ENCODE measurements at places on chromosomes 7 and 10.
A peak's percentile ranks its signal among the peaks of the same experiment; 100 is the strongest.

DNA sequence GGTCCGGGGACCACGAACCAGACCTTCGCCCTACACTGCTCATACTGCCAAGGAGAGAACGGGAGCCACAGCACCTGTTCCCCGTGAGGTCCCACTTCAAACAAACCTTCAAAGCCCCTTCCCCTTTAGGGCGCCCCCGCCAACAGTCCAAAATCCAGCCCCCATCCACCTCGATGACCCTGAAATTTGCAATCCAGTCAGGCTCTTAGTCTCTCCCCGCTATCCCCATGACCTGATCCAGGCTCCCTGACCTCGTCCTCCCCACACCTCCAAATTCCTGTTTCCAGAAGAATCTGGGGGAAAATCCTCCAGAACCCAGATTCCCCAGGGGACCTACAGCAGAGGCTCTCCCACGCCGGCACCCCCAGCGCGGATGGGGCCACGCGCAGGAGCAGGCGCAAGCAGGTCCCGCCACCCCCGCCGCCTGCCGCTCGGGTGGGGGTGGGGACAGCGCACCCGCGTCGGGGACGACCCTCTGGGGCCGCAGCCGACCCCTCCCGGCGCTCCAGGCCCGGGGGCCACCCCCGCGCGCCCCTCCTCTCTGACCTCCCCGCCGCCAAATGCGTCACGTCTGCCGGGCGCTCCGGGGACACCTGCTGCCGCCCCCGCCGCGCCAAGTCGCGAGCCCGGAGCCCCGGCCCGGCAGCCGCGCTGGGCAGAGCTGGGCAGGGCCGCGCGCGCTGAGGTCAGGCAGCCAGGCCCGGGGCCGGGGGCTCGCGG lies 753 bp downstream of the CAMK2B start:
- no peak for DNase-seq

DNA sequence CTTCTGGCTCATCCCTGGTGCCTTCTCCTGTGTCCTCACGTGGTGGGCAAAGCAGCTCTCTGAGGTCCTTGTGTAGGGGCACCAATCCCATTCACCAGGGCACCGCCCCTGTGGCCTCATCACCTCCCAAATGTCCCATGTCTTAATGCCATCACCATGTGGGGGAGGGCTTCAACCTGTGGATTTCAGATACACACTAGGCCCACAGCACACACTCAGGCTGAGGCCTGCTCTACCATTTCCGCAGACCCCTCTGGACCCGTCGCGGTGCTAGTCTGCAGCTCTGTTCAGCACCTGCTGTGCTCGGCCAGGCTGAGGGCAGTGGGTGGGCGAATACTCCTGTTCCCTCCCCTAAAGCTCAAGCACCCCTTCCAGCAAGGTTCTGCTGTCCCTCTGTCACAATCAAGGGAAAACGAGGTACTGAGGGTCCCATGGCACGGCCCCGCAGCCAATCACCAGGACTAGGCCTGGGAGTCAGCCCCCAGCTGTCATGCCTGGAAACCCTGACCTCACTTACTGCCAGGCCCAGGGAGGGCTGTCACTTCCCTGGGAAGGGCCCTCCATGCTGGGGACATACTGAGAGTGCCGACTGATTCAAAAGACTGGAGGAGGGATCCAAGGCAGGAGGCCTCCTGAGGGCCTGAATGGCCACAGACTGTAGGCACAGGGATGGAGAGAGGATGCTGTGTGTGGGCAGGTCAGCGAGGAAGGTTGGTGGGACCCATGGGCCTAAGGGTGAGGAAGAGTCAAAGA lies 123.8 kb upstream of the RET start:
- no peak for DNase-seq

DNA sequence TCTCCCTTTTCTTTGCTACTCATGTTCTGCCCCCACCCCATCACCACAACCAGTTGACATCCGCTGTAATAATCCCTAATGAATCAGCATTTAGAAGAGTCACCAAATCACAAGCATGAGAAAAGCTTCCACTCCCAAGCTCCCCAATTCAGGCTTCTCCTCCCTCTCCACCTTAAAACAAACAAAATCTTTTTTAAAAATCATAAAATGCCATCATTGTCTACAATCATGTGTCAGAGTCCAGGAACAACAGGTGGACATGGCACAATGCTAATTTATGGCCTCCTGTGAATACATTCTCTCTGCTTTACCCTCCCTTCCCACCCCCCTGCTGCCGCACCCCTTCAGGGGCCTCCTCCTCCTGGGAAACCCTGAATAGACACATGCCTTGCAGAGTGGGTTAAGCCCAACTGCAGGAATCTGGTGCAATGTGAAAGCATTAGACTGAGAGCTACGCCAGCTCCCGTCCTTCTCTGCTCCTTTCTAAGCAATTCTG lies 3.7 kb downstream of the LRRC4 start:
- DNase-seq, result no peak

DNA sequence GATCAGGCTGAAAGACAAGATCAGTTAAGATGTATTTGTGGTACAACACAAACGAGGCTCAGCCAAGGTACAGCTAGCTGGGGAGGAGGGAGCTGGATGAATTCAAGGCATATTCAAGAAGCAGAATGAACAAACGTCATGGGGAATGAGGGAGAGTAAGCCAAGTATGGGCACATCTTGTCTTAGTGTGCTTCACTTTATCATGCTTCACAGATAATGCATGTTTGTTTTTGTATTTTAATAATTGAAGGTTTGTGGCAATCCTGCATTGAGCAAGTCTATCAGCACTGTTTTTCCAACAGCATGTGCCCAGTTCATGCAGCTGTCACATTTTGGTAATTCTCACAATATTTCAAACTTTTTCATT lies 135.4 kb downstream of the HIBADH start:
- no peak for DNase-seq

GRCh38 chr10:522350-522749 lies 167.1 kb downstream of the DIP2C start:
- no peak for DNase-seq

DNA sequence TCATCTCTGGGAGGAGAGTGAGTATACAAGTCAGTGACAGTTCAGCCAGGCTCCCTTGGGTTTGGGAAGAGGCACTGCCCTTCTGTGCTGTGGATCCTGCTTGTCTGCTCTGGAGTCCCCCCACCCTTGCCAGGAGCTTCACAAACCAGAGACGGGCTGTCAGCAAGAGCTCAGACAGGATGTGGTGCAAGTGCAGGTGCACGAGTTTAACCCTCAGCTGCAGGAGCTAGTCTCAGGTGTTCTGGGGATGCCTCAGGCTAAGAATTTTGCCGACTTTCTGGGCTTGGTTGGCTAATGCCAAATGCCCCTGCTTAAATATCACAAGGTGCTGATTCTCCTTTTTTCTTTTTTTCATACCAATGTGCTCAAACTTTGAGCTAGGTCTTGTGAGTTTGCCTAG lies 22.3 kb downstream of the ZNF783 start:
- peak; percentile 56 for DNase-seq

DNA sequence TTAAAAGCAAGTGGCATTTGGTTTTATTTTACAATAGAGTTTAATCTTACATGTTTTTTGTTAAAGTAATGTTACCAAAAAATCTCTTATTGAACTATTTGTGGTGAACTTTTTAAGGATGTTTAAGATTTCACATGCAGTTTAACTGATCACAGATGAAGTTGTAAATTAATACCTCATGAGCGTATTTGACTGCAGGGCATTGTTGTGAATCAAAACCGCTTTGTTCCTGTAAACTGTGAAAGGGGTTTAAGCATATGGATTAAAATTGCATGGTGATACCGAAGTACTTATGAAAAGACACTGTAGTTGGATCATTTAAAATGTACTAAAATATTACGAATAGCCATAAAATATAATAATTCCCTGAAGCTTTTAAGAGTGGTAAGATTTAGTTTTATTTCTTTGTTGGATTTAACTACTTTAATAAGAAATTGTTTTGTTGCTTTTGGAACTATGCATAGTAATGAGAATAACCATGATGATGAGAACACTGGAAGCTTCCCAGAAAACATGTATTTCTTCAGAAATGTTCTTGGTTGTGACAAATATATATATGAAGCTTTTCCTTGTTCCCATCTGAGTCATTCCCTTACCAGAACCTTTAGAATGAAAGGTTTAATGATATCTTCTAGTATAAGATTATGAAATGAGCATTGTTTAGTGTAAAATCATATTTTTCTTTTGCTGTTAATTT lies 131.3 kb downstream of the ADK start:
- DNase-seq, result no peak

DNA sequence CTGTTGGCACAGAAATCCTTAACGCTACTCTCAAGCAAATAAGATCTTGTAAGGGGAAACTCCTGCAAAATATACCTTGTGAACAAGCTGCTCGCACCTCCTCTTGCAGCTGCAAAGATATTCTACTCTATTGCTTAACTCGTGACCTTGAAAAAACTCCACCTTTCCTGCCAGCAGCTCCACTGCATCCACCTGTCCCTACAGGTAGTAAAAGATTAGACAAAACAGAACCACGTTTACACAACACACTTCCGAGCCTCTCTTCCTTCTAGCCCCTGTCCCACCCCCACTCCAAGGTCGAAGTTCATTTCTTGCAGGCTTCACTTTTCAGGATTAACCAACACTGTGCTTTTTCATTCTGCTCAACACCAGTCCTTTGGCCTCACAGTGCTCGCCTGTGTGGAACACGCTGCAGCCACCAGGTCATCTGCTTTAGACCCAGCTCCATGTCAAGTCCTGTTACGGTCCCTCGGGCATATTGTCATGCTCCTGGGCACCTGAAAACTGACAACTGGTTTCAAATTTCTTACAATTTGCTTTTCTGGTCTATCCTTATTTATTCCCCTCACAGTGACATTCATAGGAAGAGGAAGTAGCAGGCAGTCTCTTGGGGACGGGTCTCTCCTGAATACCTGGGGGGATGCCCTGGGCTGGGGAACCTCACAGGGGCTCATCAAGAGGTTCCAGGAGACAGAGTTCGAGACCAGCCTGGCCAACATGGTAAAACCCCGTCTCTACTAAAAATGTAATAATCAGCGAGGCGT lies 165.8 kb upstream of the KLF14 start:
- no peak for DNase-seq

DNA sequence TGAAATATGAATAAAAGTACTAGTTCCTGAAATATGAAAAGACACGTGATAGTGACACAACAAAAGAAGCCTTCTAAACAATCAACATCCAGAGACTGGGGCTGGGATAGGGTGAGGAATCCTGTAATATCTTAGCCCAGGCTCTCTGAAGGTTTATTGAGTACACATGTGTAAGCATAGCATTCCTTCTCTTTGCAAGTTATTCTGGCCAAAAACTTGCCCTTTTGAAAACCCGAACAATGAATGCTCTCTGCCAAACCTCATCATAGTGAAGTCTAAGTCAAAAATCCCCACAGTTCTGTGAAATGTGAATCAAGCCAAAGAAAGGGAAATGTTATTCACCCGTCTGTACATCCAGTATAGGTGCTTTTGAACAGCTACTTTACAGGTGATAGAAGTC lies 11.6 kb downstream of the SEMA3D start:
- DNase-seq, result no peak

DNA sequence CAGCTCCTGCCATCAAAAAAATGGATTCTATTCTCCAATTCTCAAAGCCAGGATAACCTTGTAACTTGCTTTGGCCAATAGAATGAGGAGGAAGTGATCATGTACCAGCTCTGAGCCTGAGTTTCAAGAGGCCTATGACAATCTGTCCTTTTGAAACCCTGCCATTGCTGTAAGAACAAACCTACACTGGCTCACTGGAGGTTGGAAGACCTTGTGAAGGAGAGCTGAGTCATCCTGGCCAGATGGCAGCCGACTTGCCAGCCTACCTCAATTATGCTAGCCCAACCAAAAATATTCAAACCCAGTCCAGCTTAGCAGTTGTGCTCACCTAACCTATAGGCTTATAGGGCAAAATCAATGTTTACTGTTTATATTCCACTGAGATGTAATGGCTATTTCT lies 93.0 kb downstream of the HGF start:
- DNase-seq, result no peak

- no peak for DNase-seq
Observed at GRCh38 chr7:39700165-39700564, 76.8 kb downstream of the RALA start.

DNA sequence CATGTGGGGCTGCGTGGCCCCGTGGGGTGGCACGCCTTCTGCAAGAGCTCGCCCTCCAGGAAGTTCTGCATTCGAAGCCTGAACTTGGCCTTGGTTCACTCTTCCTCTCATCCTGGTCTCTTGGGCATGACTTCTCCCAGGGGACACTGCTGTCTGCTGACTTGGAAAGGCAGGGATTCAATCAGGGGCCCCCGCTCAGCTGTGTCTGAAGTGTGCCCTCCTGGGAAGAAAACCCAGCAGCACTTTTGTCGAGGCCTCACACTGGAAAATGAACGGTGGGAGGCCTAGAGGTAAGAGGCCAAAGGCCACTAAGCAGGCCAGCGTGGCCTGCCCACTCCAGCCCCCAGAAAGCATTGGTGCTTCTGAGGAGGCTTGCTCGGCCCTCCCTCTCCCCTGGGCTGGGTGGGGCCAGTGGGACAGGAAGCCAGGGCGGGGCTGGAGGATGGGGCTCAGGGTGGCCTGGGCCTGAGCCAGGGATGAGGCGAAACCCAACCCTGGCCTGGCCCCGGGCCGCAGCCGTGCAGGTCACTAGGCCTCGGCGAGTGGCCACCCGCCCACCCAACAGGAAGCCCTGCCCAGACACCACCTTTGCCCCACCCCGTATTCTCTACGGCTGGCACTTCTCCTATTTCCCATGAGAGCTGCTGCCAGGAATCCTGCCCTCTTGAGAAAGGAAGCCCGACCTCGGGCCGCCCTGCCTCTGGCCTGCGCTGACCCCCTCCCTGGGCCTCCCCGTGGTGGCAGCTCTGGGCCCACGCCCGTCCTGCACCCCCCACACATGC lies 81.1 kb downstream of the ZMIZ1 start:
- DNase-seq, result peak; percentile 94

DNA sequence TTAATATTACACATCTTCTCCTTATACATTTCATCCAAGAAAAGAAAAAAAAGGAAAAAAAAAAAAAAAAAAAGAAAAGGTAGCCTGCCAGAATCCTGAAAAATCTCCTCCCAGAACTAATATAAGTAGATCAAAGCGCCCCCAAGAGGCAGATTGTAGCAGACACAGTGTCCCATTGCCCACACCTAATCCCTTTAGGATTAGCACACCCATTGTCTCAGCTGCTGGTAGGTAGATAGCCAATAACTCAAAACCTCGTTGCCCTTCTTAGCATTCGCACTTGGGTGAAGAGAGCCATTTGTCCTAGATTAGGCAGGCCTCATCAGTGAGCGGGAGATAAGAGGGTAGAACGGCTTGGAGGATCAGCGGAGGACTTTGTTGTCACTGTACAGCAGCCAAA lies 100.2 kb upstream of the SORCS1 start:
- DNase-seq, result no peak

DNA sequence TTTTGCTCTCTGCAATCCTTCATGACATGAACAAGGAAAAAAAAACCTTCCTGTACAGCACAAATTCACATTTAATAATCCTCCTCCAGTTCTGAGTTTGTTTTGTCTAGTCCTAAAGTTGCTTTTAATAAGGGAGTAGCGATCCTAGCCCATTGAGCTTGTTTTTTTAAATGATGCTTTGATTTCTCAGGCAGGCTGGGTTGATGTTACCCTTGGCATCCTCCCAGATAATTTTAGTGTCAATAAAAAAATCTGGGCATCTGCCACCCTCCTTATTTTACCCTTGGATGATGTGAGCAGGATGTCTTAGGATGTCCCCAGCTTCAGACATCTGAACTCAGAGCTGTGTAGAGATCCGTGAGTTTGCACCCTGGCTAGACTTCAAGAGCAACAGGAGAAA lies 33.9 kb upstream of the PROSER2 start:
- DNase-seq, result no peak

- no peak for DNase-seq
Observed at GRCh38 chr7:103504505-103505135, 58.6 kb upstream of the SLC26A5 start.

Data from GM12891 (cell line).